Muscle of back (tissue), 13 donors: ENCODE measurements at places on chromosomes 7 and 10.
A peak's percentile ranks its signal among the peaks of the same experiment; 100 is the strongest.

DNA sequence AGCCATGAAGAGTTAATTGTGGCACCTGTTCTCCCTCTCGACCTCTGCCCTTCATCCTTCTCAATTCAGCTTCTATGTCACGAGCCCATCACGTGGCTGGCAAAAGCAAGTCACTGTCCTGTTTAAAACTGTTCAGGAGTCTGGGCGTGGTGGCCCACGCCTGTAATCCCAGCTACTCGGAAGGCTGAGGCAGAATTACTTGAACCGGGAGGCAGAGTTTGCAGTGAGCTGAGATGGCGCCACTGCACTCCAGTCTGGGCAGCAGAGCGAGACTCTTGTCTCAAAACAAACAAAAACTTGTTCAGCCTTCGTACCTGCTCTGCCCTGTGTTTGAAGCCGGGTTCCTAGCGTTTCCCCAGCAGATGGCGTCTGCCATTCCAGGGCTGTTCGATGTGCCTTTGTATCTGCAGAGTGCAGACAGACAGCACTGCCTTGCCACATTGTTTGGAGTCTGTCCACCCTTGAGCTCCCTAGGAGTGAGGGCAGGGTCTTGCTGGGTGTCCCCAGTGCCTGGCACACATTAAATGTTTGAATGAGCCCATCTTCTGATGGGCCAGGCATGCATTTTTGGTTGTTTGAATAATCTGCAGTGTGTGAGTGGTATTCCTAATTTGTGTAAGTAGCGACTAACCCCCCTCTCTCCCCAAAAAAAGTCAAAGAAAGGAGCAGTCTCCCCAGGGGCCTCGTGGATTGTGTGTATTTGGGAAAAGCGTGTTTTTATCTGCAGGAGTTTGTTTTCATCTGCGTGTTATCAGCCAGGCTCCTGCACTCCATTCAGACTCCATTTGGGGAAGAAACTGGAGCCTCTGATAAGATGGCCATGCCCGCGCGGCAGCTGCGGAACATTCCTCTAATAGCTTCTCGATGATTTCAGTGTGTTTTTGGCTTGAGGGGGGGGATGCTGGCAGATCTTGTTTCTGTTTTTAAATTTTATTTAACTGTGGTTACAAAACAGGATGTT lies 61.2 kb downstream of the DNAJB6 start:
- peak; percentile 74 for DNase-seq

- no peak for DNase-seq
Measured at GRCh38 chr7:107446988-107447387, 22.9 kb upstream of the GPR22 start.

GRCh38 chr10:110915035-110915434 lies 3.9 kb downstream of the BBIP1 start:
- DNase-seq = no peak

GRCh38 chr7:68537774-68538071 lies 1060.6 kb upstream of the AUTS2 start:
- DNase-seq = no peak

- DNase-seq = no peak
Measured at GRCh38 chr10:64288404-64288803, 767.2 kb downstream of the REEP3 start.

DNA sequence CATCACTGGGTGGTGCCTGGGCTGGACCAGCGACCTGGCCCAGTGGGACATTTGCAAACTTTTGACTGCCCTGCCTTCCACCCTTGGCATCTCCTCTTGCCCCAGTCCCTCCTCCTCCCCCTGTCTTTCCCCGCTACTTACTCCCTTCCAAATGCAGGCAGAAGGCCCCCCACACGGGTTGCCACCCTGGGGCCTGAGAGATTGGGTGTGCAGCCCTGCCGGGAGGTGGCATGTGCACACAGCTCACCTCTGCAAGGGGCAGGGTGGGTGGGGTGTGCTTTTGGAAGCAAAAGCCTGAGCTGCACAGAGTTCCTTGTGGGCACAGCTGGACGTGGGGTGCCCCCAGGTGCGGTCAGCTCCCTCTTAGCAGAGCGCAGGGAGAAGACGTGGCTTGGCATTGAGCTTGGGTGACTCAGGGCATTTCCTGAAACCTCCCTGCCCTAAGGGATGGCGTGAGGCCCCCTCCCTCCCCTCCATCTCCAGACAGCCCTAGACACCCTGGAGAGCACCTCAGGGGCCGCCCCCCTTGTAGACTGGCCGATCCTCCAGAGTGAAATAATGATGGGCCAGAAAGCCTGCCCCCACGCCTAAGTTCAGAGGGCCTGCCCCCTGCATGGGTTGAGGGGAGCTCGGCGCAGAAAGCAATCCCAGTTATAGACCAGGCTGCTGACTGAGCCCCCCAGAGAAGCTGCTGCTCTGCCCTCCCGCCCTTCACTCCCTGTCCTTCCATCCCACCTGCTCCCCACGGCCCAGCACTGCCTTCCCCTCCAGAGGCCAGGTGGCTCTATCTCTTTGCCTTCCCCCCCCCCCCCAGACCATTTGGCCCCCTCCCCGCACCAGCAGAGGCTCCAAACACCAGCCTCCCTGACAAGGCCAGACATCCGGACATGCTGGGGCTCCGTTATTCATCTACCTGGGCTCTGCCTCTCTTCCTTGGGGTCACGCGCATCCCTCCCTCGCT lies 2.3 kb upstream of the SHH start:
- no peak for DNase-seq

GRCh38 chr10:119343011-119343601 lies 135.7 kb downstream of the GRK5 start:
- peak; percentile 47 for DNase-seq

GRCh38 chr10:131760416-131761166 lies 140.2 kb upstream of the PPP2R2D start:
- DNase-seq = no peak

GRCh38 chr10:122234416-122234815 lies 36.7 kb upstream of the BTBD16 start:
- no peak for DNase-seq

- DNase-seq = no peak
Measured at GRCh38 chr10:87575851-87576250, 71.2 kb downstream of the MINPP1 start.

DNA sequence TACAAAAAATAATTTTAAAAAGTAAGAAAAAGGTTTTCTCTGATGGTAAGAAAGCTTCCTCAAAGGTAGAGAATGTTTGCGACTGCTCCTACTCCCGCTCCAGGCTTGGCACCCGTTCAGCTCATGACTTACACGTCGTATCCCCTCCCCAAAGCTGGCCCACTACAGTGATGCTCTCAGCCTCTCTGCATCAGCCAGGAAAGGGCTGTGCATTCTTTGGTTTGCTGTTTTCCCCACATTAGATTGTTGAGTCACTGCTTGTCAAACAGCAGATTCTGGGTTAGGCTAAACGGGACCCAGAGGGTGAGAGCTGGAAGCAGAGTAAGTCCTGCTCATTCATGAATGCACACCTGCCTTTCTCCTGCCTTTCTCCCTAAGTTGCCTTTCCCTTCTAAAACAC lies 54.7 kb upstream of the NMT2 start:
- DNase-seq = peak; percentile 35

DNA sequence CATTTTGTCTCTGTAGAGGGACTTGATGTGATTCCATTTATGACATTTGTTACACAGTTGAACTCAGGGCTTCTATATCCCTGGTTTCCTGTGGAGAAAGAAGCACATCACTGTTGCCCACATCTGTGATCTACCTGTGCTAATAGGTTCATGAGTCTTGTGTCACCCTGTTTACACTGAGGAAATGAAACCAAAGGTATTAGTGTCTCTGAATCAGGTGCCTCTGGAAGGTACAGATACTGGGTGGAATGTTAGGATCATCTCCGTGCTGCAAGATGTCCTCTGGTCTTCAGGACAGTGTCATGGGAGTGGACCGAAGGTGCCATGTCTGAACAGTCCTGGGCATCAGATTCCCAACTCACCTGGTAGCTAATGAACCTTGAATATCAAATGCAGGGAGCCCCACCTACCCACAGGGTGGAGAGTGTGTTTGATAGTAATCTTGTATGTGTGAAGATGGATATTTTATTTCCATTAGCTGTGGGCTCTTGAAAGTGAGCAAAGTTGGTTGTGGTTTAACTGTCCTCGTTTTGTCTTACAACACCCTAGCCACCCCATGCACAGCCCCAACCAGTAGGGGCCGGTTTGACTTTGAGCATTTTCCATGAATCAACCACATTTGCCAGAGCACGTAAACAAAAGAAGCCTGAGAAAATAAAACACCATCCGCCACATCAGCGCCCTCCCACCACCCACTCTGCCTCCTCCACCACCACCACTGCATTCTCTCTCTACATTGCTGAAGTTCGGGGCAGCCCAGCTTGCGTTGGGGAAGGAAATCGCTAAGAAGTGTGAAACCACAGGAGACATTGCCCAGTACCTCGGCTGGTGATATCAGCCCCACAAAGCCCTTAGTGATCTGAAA lies 40.7 kb downstream of the TARP start:
- DNase-seq = no peak

- no peak for DNase-seq
Measured at GRCh38 chr7:138784692-138785091, 13.1 kb upstream of the TMEM213 start.

DNA sequence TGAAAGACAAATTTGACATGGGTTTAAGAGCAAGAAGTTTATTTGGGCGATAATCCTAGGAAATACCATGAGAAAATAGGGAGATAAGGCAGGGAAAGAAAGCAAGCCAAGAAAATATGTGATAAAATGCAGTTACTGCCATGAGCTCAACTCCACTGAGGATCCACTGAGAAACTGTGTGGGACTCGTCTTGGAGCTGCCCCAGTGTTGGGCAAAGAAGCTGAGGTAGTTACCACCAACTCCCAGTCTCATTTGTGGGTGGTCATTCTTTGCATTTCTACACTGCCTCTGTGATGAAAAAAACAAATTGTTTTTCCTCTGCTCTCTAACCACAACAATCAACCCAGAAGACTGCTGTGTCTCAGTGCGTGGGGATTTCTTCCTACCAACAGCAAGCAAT lies 498.2 kb downstream of the PLXDC2 start:
- DNase-seq = peak; percentile 20

DNA sequence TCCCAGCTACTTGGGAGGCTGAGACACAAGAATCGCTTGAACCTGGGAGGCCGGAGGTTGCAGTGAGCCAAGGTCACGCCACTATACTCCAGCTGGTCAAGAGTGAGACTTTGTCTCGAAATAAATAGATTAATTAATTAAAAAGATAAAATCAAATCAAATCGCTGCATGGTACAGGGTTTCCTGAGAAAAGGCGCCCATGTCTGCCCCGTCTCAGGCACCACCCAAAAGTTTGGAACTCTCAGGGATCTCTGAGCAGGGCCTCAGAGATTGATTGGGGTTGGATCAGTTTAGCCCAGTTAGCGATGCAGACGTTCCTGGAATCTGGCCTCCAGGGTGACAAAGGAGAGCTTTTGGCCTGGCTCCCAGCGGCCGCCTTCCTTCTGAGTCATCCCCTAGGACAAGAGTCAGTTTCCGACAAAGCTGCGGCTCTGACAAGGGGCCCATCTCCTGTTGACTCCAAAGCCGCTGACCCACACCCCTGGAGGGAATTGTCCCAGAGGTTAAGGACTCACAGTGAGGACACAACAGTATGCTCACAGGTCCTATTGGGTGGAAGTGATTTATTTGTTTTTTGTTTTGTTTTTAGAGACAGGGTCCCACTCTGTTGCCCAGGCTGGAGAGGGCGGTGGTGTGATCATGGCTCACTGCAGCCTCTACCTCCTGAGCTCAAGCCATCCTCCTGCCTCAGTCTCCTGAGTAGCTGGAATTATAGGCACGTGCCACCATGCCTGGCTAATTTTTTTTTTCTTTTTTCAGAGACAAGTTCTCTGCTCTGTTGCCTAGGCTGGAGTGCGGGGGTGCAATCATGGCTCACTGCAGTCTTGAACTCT lies 6.8 kb downstream of the ORAI2 start:
- peak; percentile 42 for DNase-seq

GRCh38 chr10:36574207-36574606 lies 551.2 kb upstream of the ANKRD30A start:
- peak; percentile 55 for DNase-seq

GRCh38 chr10:83193026-83193425 lies 946.3 kb upstream of the GHITM start:
- DNase-seq = no peak

- no peak for DNase-seq
Measured at GRCh38 chr7:112437072-112437471, 13.2 kb upstream of the IFRD1 start.

DNA sequence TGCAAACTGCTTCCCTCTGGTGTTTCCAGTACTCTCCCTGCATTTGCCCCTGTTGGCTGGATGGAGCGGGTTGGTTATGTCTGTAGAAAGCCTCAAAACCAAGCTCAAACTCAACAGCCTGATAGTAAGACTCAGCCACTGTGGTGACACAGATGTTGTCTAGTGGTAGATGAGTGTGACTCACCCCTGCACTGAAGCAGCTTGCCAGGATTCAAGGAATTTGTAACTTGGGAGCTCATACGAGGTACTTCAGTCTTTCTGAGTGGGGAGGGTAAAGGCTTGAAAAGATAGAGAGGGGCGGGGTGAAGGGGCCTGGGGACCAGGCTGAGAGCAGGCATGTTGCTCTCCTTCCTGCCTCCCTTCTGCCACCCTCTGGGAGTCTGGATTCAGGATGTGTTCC lies 22.9 kb upstream of the AQP1 start:
- peak; percentile 63 for DNase-seq

DNA sequence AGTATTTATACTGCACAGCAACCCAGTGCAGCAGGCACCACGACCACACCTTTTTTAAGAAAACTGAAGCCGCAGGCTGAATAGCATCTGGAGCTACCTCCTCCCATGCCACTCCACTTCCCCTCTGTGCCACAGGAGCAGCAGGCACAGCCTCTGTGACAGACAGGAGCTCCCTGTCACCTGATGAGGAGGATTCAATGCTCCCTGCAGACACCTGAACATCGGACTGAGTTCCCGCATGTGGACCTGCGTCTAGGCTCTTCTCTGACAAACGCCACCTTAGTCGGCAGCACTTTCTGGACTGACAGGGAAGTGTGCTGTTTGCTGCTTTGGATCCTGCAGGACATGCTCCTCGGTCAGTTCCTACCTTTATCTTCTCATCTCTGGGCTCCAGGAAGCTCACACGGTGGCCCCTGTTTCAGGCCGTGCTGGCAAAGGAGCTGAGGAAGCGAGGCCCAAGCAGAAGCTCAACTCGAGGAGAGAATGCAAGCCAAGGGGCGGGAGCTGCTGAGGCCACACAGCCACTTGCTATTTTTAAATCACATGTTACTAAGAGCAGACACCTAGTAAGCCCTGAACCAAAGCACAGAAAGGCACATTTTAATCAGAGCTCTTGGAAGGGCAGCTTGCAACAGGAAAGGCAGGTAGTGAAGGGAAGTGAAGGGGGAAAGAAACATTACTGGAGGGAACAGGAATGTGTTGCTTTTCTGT lies 56.6 kb downstream of the VOPP1 start:
- peak; percentile 27 for DNase-seq

- peak; percentile 38 for DNase-seq
Measured at GRCh38 chr10:73950155-73950948, 39.4 kb downstream of the PLAU start.

GRCh38 chr10:36263871-36264270 lies 621.8 kb upstream of the FZD8 start:
- DNase-seq = no peak

GRCh38 chr7:99012722-99013121 lies 131.2 kb downstream of the SMURF1 start:
- DNase-seq = no peak
